Thoracic aorta (tissue), 2 donors: ENCODE measurements at places on chromosomes 12 and 14.

- no peaks in the 10 kb centered on the region for H3K36me3 ChIP-seq
- peaks cover 63% of the 10 kb centered on the region for H3K4me1 ChIP-seq
- no peak overlapping the region for H3K4me3 ChIP-seq
- H3K27ac ChIP-seq, result no peak overlapping the region
Observed at GRCh38 chr12:57241402-57242310, 9.3 kb downstream of the STAC3 start.

DNA sequence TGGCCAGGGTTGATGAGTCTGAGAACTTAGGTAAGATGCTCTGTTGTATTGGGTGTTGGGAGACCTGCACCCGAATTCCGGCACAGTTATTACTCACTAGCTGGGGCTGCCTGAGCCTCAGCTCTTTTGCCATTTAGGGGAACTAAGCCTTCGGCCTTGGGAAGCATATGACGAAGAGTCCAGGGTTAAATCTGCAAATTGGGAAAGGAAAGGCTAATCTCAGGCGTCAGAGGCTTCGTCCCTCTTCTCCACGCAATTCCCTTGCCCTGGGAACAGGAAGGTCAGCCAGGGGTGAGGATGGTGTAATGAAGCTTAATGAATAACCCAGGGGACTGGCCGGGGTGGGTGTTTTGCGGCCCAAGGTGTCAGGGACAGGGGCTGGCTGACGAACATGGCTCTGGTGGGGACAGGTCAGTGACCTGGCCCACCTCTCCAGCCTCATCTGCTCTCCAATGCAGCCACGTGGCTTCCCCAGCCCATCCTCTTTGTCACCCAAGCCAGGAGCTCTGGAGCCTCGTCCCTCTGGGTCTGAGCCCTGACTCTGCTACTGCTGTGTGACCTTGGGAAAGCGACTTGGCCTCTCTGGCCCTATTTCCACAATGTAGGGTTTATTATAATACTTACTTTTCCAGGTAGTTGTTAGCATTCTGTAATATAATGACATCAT is 3.8 kb upstream of the SDSL start:
- H3K36me3 ChIP-seq, result no peaks in the 10 kb centered on the region
- H3K4me1 ChIP-seq, result peaks cover 5% of the 10 kb centered on the region
- DNase-seq, result no peak

DNA sequence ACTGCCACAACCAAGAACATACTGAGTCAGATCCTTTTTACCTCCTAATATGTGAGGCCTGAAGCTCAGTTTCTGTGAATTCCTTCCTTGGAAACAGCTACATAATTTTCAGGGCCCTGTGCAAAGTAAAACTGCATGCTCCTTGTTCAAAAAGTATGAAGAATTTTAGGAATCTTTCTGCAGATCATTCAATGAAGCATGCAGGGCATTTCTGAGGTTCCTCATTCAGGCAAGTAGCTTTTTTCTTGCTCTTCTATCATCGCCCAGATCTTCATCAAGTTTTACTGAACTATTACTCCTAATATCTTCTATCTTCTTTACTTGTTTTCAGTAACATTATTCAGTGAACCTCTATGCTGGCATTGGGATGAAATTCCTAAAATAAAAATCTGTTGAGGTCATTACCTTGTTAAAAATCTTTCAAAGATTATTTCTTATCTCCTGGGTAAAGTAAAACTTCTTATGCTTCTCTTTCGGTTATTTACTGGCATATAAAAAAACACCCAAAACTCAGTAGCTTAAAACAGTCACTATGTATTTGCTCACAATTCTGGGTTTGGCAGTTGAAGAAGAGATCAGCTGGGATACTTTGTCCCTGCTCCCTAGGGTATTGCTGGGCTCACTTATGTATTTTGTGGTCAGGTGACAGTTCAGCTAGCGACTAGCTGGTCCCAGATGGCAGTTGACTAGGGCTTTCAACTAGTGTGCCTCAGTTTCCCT is 42.6 kb upstream of the KRR1 start:
- H3K36me3 ChIP-seq, result no peaks in the 10 kb centered on the region
- DNase-seq, result no peak
- no peak overlapping the region for H3K27ac ChIP-seq
- no peaks in the 10 kb centered on the region for H3K27me3 ChIP-seq
- no peak overlapping the region for H3K4me3 ChIP-seq

GRCh38 chr12:49626169-49626835 is 2.9 kb downstream of the PRPF40B start:
- H3K36me3 ChIP-seq, result no peaks in the 10 kb centered on the region
- no peak overlapping the region for H3K4me3 ChIP-seq
- no peaks in the 10 kb centered on the region for H3K27me3 ChIP-seq
- DNase-seq, result no peak
- H3K4me1 ChIP-seq, result peaks cover 24% of the 10 kb centered on the region
- H3K27ac ChIP-seq, result no peak overlapping the region

DNA sequence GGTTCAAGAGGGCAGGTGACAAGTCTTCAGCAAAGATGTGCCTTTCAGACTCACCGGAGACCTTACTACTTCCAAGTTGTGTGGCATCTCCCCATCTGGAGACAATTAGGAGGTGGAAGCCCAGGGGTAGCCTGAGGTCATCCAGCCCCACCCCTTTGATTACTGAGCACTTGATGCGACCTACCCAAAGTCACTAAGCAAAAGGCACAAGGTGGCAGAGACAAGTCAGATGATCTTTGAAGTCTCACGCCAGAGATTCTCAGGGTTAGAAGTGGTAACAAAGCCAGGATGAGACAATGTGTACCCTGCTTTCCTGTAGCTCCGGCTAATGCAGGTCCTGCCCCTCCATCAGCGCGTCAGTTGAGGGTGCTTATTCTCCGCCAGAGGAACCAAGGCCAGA is 1.4 kb upstream of the FOXN3 start:
- H3K27ac ChIP-seq, result peak overlapping the region; percentile 98
- peaks cover 23% of the 10 kb centered on the region for H3K4me1 ChIP-seq
- no peaks in the 10 kb centered on the region for H3K27me3 ChIP-seq
- no peaks in the 10 kb centered on the region for H3K36me3 ChIP-seq

- H3K27ac ChIP-seq, result no peak overlapping the region
- no peaks in the 10 kb centered on the region for H3K27me3 ChIP-seq
- DNase-seq, result no peak
- no peak overlapping the region for H3K4me3 ChIP-seq
- H3K4me1 ChIP-seq, result no peaks in the 10 kb centered on the region
Observed at GRCh38 chr12:132117558-132117875, 26.6 kb downstream of the DDX51 start.

- DNase-seq, result no peak
- H3K27ac ChIP-seq, result peak overlapping the region; percentile 99
- H3K27me3 ChIP-seq, result no peaks in the 10 kb centered on the region
- no peaks in the 10 kb centered on the region for H3K36me3 ChIP-seq
Observed at GRCh38 chr14:75987201-75987970, 1.8 kb downstream of the IFT43 start.

- H3K4me3 ChIP-seq, result no peak overlapping the region
- H3K27me3 ChIP-seq, result no peaks in the 10 kb centered on the region
Observed at GRCh38 chr14:68594737-68595380, 198.0 kb downstream of the ZFP36L1 start.

DNA sequence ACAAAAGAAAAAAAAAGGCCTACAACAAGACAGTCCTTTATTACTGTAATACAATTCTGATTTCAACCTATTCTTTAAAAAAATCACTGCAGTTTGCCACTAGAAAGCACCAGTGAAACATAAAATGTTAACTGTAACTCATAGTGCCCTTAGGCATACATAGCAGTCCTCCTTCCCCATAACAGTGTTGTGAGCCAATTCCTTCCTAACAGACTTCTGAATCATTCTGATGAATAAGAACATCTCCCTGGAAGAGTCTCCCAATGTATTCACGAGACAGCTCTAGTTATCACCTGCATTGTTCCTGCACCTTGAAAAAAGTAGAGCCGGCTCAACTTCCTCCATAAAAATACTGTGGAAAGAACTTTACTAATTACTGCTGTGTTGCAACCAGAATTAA is 213.6 kb upstream of the FSCB start:
- no peak overlapping the region for H3K27ac ChIP-seq
- H3K27me3 ChIP-seq, result no peaks in the 10 kb centered on the region
- DNase-seq, result no peak
- H3K36me3 ChIP-seq, result no peaks in the 10 kb centered on the region

- no peaks in the 10 kb centered on the region for H3K4me1 ChIP-seq
- H3K27ac ChIP-seq, result no peak overlapping the region
- H3K4me3 ChIP-seq, result no peak overlapping the region
- no peaks in the 10 kb centered on the region for H3K36me3 ChIP-seq
- no peak for DNase-seq
- no peaks in the 10 kb centered on the region for H3K27me3 ChIP-seq
Observed at GRCh38 chr14:104639471-104639870, 34.9 kb upstream of the TMEM179 start.

- DNase-seq, result no peak
- H3K36me3 ChIP-seq, result no peaks in the 10 kb centered on the region
- H3K4me3 ChIP-seq, result no peak overlapping the region
- no peaks in the 10 kb centered on the region for H3K27me3 ChIP-seq
- peaks cover 23% of the 10 kb centered on the region for H3K4me1 ChIP-seq
Observed at GRCh38 chr12:15982471-15982870, 71.3 kb downstream of the DERA start.

DNA sequence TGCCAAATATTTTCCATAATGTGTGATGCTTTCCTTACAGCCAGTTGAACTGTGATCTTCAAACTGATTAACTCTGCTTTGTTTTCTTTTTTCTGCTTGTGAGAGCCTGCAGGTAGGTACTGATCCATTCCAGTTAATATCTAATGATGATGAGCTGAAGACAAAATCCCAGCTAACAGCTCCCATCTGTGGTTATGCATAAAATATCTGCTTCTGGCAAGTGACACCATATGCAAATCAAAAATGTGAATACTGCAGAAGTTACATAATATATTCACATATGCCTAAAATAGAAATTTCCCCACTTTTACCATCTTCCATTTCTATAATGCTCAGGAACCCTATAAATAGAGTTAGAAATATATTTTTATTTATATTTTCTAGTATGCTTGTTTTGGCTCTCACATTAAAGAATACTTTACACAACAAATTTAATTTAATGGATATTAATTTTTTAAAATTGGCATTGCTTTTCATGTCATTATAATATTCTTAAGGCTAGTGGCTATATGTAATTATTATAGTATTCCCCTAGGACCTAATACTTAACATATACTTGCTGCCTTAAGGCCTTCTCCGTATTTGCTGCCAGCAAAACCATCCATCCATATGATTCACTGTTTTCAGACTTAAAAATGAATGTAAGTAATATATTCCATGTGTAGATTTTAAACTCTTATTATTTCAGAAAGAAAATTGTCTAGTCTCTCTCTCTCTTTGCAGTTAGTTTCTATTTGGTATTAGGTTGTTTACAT is 83.8 kb downstream of the CCER1 start:
- no peak for DNase-seq
- H3K27ac ChIP-seq, result no peak overlapping the region
- H3K36me3 ChIP-seq, result no peaks in the 10 kb centered on the region
- H3K4me1 ChIP-seq, result no peaks in the 10 kb centered on the region
- H3K4me3 ChIP-seq, result no peak overlapping the region

DNA sequence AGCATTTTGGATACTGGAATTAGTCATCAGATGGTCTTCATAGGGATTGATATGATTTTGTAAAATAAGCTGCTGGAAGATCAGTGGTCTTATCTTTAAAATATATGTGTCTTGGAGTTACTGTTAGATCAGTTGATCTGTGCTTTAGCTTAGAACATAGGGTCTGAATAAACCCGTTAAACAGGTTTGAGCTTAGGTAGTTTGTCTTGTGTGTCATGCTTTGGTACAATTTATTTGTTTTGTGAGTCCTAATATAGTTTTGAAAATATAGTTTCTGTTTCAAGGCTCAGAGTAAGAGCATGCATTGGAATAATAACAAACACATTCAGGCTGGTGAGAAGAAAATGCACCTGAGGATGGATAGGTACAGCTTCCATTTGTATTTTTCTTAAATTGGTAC is 505.0 kb downstream of the SLC16A7 start:
- no peak overlapping the region for H3K4me3 ChIP-seq
- no peaks in the 10 kb centered on the region for H3K27me3 ChIP-seq
- H3K36me3 ChIP-seq, result no peaks in the 10 kb centered on the region
- H3K4me1 ChIP-seq, result no peaks in the 10 kb centered on the region
- H3K27ac ChIP-seq, result no peak overlapping the region

DNA sequence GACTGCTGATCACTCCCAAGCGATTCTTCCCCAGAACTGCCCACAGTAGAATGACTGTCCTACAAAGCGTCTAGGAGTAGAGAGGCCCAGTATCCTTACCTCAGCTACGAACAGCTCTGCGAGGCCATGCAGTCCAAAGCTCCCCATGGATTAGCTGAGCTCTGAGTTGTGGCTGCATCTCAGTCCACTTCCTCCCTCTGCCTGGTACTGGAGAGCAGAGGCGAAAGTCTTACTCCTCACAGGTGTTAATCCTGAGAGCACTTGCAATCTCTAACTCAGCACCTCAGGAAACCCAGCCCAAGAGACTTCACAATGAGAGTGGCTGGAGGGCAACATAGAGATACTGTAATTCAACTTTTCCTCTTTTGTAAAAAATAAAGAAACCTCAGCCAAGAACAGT is 493.1 kb downstream of the BCAT1 start:
- peaks cover 12% of the 10 kb centered on the region for H3K4me1 ChIP-seq
- no peaks in the 10 kb centered on the region for H3K27me3 ChIP-seq
- H3K36me3 ChIP-seq, result no peaks in the 10 kb centered on the region
- H3K27ac ChIP-seq, result no peak overlapping the region

DNA sequence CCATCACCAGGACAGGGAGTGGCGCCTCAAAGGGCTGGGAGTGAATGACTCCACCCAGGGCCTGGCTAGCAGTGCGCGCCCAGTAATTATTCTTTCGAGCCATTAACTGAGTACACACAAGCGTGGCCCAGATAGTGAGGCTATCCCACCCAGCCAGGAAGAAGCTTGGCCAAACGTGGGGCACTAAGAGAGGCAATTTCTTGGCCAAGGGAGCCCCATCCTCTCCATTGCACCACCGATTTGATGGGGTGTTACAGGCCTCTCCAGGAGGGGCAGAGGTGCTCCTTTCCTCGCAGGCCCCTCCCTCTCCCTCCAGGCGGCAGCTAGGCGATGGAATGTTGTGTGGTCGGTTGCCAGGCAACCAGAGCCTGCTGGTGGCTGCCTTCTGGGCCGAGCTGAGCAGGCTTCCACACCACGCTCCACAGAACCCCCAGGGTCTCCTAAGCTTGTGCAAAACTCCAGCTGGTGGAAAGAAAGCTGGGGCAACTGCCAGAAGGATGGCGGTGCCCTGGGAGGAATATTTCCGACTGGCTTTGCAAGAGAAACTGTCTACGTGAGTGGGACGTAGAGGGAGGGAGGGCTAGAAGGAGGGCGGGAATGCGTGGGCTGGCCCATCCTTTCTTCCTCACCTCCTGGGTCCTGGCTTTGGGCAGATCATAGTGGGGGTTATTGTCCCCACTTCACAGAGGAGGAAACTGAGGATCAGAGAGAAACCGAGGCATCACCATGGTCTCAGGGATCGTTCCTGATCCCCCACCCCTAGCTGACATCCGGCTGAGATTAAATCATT is at the start of gene CFAP73:
TSS of gene CFAP73 (plus strand) at position 364 of the 790 bp plus-strand sequence. CDS start at position 498, 134 bp downstream.
- H3K27ac ChIP-seq, result no peak within 1 kb of the TSS
- H3K4me3 ChIP-seq, result no peak within 1 kb of the TSS
- H3K36me3 ChIP-seq, result no peaks in the 10 kb centered on the region
- H3K4me1 ChIP-seq, result peaks cover 9% of the 10 kb centered on the region
- no peak for DNase-seq
